ENCODE measurements at places on chromosomes 5 and 9.
A peak's percentile ranks its signal among the peaks of the same experiment; 100 is the strongest.

DNA sequence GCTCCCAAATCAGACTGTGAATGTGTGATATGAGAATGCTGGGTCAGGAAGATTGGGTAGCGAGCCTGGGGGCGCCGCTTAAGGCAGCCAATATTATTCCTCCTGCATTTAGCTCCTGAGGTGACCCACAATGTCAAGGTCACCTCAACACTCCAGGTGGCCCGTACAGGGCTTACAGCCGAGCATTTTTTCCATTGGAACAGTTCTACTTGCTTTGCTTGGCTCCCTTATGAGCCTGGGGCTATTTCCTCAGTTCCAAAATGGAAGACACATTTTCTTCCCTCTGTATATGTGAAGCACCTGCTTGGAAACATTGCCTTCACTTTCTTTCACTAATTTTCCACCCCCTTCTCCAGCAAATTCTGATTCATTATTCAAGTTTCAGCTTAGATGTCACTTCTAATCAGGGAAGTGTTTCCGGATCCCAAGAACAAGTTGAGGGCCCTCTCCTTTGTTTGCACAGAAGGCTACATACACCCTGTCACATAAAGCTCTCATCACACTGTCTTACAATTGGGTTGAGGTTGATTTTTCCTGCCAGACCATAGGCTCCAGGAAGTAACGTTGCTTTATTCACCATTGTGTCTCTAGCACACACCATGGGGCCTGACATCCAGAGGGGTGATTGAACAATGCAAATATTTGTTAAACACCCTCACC, 330.2 kb downstream of the PIK3R1 start:
- no peak for DNase-seq

GRCh38 chr9:15416880-15417279, 5.8 kb upstream of the SNAPC3 start:
- no peak for DNase-seq

DNA sequence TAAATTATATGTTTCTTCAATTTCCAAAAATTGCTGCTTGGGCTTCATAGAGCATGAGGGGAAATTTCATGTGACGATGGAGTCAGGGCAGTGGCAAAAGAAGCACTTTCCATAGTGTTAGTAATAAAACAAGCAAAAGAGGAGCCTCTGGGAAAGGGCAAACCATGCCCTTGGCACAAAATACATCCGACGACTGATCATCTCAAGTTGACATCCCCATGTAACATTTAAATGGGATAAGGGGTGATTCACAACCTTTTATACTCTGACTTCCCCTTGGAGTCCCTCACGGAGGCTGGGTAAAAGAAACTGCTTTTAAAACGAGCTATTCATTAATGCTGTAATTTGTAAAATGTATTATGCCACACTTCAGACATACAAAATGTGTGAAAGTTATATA, 161.4 kb upstream of the DMRT1 start:
- DNase-seq: no peak

DNA sequence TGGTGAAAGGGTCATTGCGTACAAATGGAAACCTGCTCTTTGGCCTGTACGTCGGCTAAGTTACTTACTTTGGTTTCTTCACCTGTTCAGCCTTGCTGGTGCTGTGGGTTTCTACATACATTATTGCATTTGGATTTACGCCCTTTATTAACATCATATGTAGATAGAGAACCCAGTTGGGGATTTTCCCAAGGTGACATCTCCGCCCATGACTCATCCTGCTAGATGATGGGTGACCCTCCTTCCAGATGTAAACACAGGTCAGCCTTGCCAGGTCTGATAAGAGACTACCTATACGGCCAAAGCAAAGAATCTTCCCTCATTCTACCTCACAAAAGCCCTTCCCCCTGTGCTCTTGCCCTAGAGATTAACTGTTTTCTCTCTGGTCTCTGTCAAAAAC, 360.9 kb downstream of the KDM4C start:
- DNase-seq: no peak

GRCh38 chr5:39340506-39340905, 23.8 kb downstream of the C9 start:
- no peak for DNase-seq

DNA sequence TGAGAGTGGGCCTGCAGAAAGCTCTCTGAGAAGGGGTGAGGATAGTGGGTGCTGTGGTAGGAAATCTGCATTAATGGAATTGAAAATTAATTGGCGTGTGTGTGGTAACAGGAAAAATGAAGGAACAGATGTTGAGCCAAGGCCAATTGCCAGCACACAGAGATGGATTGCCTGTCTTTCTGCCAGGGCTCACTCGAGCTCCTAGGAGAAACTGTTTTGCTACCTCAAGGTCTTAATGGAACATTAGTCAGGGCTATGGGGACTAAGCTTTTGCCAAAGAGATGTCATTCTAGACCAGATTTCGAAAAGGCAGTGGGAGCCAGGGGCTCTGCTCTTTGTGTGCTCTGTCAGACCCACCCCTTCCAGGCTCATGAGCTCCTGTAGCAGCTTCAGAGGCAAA, 124.0 kb upstream of the EFNA5 start:
- DNase-seq: no peak

- no peak for DNase-seq
Measured at GRCh38 chr5:15704397-15704947, 204.5 kb downstream of the FBXL7 start.

DNA sequence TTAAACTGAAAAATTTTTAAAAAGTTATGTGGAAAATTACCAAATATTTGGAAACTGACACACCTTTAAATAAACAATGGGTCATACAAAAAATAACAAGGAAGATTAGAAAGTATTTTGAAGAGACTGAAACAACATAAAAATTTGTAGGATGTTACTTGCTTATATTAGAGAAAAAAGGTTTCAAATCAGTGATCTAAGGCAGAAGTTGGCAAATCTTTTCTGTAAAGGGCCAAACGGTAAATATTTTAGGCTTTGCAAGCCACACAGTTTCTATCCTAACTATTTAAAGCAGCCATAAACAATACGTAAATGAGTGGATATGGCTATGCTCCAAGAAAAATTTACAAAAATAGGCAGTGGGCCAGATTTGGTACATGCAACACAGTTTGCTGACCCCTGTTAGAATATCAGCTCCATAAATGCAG, 81.3 kb downstream of the OXCT1 start:
- DNase-seq: no peak

DNA sequence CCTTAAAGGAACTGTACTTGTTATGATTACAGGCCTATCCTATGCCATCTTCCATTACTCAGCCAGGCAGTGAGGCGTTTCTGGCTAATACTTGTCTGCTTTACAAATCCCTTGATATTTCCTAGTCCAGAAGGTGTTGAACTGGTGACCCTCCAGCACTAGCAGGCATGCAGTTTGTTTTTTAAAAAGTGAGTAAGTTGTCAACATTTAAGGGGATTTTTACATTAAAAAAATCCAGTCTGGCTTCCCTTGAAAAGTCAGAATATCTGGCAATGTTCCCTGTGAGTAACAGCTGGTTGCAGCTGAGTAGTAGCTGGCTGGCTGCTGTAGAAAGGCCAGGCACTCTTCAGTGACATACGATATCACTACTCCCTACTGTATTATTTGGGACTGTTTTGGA, 21.8 kb downstream of the GRIN3A start:
- DNase-seq: no peak

DNA sequence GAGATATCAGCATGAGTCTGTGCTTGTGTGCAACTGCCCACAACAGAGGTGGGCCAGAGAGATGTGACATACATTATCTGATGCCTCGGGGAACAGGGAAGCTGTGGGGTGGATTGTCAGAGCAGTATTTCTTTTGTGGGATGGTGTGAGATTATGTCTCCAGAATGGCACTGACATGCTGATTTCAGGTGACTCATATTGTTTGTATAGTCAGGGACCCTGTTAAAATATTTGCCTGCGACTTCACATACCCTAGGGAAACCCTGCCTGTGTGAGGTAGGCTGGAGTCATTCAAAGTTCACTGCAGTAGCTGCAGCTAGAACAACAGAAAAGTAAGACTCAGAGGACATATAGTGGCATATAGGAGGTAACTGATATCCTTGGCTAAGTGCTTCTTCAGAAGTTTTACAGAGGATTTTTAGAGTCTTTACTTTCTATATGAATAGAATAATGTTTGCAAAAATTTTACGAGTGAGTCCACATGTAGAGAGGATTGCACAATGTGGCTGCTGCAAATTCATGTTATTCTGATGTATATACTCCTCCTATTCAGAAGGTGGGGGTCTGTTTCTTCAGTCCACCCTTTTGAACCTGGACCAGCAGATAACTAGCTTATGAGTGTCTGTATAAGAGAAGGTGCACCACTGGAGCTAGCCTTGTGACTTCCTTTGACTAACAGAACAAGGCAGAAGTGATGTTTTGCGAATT, 89.3 kb downstream of the MACIR start:
- DNase-seq: peak; percentile 5

DNA sequence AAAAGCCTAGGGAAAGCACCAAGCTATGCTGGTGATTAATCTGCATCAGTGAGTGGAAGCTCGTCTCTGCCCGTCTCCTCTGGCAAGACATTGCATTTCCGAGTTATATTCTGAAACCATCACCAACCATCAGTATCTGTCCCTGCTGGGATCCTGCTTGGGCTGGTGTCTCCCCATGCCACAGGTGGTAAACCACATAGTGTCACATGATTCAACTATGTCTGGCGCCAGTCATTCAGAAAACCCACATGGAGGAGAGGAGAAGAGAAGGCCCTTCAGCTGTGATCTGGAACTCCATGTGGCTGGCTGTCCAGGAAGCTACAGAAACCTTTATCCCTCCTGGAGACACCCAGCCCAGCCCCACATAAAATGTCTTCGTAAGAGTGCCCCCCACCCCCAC, 4.8 kb downstream of the IL9 start:
- DNase-seq: no peak

- DNase-seq: no peak
Measured at GRCh38 chr9:27054841-27055240, 49.4 kb upstream of the LRRC19 start.

GRCh38 chr5:102531506-102531905, 32.7 kb upstream of the SLCO6A1 start:
- no peak for DNase-seq

DNA sequence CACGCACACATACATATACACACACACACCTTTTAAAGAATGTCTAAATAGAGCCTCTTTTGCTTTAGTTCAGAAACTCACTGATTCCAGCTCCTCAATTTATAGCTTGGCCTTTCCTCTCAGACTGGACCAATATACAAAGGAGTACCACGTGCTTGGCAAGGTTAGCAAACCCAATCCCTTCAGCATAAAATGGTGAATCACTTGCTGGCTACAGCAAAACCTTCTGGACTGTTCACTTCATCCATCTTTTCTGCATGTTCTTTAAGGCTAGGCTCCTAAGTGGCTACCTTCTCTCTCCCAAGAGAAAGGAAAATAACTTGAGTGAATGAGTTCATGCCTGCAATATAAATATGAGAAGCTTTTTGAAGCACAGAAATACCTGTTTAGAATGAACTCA, 109.7 kb downstream of the LPAR1 start:
- no peak for DNase-seq

DNA sequence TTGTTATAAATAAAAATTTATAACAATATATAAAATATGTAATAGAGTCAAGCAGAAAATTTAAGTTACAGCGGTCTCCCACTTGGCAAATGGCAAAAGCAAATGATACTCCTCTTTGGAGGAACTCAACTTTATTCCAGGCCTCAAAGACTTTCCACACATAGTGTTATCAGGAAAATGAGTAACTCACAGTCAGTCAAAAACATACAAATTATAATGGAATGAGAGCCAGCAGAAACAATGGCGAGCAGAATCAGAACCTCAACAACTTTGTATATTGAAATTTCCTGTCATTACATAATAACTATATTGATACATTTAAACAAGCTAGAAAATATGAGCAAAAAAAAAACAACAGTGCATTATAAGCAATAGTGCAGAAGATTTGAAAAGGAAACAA, 45.2 kb downstream of the ABLIM3 start:
- no peak for DNase-seq

- DNase-seq: no peak
Measured at GRCh38 chr5:170330568-170331054, 33.0 kb upstream of the LCP2 start.

DNA sequence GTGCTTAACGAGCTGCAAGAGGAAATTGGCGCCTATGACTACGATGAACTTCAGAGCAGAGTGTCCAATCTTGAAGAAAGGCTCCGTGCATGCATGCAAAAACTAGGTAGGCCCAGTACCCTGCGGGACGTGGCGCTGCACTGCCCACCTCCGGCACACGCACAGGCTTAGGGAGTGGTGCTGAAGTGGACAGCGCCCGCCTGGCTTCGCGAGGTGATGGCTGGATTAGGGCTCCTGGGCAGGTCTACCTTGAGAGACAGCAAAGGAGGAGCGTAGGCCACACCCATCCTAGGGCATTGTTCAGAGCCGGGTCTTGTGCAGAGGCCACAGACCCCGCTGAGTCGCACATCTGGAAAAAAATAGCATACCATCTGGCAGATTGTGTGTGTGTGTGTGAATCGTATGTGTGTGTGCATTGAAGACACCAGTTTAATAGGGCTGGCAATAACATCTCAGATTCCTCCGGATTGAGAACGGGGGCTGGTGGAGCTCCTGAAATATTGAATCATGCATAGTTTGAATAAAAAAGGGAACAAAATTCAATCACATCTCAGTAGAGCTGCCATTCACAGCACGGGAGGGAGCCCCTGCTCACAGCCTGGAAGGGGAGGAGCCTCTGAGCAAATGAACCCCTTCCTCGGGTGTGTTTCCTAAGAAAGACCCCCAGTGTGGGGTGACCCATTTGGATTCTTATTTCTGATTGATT, 11.1 kb downstream of the OLFM1 start:
- no peak for DNase-seq

- DNase-seq: no peak
Measured at GRCh38 chr5:139104577-139105276, 93.4 kb downstream of the SIL1 start.

DNA sequence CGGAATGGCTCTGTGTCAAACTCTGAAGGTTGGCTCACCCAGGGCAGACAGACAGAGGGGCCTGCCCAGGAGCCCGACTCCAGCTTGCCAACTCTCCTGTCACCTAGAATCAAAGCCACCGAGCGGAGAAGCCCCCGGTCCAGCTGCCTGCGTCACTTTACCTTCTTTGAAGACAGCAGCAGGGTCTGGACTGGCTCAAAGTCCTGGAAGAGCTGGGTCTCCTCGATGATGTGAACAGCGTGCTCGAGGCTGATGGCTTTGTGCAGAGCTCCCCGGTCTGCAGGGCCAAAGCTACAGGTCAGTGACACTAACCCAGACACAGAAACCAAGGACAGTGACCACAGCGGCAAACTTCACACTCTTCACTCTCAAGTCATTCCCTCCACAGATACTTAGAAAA, 67.9 kb downstream of the SECISBP2 start:
- DNase-seq: no peak

DNA sequence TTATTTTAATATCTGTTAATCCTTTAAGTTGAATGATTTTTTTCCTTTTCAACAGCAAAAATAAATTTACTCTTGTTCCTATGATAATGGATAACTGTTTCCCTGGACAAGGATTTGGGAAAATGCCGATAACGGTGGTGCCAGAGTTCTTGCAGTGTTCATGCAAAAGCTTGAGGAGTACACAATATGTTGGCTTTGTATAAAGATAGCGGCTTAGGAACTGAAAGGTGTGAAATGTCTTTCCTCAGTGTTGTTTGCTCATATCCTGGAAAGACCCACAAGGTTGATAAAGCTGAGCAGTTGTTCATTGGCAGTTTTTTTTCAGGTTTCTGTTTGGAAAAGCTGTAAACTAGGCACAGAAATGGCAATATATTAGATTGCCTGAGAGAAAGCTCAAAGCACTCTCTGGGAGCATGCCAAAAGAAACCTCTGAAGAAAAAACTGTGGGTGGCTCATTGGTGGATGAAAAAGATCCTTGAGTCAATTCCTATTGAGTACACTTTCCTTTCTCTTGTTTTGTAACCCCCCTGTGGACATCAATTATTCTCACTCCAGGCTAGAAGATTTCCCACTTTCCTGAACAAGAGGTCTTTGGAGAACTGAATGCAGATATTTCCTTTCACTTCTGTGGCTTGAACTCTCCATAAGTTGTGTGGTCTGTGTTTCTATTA, 117.2 kb upstream of the RGMB start:
- no peak for DNase-seq
